ENCODE measurements at places on chromosomes 7 and 10.

DNA sequence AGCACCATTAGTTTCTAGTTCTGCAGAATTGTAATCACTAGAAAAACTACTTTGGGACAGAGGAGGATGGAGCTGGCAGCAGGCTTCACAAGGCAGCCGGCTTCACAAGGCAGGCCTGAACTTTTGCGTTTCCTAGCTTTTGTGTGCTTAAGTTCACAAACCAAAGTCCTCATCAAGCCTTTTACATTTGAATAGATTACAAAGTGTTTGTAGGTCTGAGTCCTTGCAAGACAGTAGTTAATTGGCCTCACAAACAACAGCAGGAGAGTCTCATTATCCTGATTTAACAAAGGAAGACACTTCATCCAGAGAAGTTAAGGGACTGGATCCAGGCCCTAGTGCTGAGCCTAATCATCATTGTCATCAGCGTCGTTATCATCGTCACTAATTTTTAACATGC is 147.8 kb upstream of the AUTS2 start:
- no peak for DNase-seq

GRCh38 chr10:102632394-102633111 is 11.7 kb upstream of the TRIM8 start:
- peak; percentile 68 for DNase-seq

GRCh38 chr7:55093674-55094073 is 74.9 kb downstream of the EGFR start:
- no peak for DNase-seq

DNA sequence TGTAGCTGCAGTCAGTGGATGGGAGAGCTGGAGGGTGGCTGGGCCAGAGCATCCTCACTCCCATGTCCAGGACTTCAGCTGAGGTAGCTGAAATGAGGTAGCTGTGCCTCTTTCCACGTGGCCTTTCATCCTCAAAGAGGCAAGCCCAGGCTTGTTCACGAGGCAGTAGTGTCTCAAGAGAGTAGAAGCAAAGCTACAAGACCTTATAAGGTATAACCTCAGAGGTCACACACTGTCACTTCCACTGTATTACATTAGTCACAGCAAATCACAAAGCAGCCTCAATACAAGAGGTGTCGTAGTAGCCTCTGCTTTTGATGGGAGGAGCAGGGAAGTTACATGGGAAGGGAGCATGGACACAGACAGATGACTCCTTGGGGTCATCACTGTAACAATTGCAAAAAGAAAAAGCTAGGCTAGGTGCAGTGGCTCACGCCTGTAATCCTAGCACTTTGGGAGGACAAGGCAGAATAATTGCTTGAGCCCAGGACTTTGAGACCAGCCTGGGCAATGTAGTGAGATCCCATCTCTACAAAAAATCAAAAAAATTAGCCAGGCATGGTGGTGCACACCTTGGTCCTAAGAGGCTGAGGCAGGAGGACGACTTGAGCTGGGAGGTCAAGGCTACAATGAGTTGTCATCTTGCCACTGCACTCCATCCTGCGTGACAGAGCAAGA is 97.5 kb downstream of the SKIDA1 start:
- DNase-seq = no peak

- no peak for DNase-seq
Observed at GRCh38 chr7:116787881-116788280, 74.5 kb upstream of the CAPZA2 start.

- DNase-seq = peak; percentile 70
Observed at GRCh38 chr10:26481914-26482550, 43.9 kb downstream of the APBB1IP start.

DNA sequence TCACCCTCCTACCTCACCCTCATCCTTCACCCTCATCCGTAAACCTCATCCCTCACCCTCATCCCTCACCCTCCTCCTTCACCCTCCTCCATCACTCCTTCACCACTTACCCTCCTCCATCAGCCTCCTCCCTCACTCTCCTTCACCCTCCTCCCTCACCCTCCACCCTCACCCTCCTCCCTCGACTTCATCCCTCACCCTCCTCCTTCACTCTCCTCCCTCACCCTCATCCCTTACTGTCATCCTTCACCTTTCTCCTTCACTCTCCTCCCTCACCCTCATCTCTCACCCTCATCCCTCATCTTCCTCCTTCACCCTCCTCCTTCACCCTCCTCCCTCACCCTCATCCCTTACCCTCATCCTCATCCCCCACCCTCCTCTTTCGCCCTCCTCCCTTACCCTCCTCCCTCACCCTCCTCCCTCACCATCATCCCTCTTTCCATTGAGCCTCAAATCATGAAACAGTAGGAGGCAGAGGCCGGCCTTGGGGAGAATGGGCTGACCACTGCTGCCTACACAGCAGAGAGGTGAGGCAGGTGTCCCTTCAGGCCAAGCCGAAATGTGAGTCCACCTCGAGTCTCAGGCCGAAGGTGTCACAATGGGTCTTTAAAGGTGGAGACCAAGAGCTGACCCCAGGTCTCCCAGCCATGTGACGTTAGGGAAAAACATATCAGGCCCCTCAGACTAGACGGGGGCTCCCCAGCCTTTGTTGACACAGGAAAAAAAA is 53.0 kb downstream of the PDGFA start:
- DNase-seq = no peak

Data from suppressor macrophage treated with lipopolysaccharide for 1 hour (primary cell).